ENCODE measurements at places on chromosomes 3 and 15.

DNA sequence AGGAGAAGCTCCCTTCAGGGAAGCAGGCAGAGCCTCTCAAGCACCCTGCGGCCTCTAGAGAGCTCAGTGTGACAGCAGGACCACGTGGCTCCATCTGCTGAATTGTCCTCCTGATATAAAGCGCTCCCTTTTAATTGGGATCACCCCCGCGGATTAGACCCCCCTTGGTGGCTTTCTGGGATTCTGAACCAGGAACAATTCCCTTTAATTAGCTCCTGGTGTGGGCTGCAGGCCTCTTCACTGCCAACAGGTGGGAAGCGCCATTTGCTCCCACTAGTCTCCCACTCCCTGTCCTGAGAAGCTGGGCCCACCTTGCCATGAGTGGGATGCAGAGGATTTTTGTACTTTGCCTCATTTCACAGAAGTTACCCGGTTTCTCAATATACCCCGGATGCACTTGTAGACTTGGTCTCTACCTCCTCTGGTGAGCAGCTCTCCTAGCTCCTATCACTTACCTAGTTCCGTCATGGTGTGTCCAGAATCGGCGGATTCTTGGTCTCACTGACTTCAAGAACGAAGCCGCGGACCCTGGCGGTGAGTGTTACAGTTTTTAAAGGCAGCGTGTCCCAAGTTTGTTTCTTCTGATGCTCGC is 592 bp downstream of the PGPEP1L start:
- DNase-seq, result no peak

DNA sequence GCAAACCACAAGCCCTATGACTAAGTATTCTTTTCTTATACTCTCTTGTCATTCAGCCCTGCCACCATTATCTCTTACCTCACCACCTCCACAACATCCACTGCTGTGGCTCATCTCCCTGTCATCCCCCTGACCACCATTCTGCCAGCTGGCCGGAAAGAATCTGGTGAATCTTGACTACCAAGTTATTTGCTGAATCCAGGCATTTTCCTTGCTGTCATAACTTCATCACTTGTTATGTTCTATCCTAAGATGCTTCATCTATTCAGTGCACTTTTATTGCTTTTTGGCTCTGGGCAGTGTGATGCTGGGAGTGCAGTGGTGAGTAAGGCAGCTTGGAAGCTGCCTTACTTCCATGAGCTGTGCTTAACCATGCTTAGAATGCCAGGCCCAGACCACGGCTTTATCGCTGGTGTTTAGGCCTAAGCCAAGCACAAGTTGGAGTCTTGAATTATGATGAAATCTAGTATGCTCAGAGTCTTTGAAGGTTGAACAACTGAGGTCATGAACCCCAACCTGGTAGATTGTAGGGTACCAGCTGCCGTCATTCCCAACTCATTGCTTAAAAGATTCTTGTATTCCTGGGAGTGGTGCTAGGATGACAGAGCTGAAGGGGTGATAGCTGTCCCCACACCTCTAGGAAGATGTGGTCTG is 27.0 kb upstream of the APH1B start:
- no peak for DNase-seq

- DNase-seq, result no peak
Observed at GRCh38 chr3:69579306-69580041, 159.8 kb upstream of the MITF start.

DNA sequence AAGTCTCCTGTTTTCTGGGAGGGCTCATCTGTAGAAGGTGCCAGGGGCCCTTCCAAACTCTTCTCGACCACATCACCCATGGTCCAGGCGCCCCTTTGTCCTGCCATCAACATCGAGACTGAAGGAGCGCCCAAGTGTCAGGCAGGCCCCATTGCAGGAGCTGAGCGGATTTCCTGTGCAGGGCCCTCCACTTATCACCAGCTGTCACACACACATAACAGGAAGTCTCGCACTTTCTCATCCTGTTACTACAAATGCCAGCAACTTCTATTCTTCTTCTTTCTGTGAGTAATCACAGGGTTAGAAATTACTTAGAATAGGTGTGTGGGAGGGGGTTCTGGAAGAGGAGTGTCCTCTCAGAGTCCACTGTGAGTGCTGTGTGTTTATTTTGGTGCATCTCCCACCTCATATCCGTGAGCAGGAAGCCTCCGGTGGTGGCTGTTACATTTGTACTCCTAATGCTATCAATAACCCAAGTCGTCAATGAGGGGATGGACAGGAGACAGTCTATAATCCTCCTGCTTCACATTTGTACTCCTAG is at the start of gene KLHL6:
Gene KLHL6, minus strand, starts transcription at position 166 of the 541 bp plus-strand sequence. Its CDS starts 53 bp downstream, at position 113.
- peak; percentile 60 for DNase-seq

DNA sequence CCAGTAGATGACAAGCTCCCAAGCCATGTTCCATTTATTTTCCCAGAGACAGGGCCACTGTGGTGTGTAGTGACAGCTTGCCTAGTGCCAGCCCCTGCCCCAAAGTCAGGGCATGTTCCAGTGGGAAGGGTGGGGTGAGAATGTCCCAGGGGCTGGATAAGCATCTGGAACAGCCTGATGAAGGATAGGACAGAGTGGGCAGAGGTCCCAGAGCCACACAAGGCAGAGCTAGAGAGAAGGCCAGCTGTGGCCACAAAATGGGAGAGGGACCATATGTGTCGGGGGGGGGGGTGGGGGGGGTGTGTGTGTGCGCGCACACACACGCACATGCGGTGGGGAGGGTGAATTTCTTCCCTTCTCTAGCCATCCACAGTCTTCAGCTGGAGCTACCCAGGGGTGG is 27.0 kb upstream of the TSPAN3 start:
- DNase-seq, result no peak

DNA sequence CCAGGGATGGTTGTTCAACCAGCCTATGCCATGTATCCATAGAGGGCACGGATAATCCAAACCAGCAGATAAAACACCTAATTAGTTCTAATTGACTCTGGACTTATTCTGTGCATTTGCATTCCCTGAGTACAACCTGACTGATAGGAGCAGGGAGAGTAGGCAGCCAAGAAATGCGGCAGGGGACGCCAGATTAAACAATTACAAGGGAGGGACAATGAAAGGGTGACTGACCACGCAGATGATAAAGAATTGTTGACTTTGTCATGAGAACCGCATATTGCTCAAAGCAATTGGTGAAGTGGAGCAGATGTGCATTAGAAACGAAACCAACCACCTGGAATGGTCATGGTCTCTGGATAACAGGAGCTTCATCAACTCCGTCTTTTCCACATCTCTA is 369.1 kb upstream of the FRG2C start:
- no peak for DNase-seq

GRCh38 chr15:63332367-63333124 is 49.1 kb downstream of the CA12 start:
- DNase-seq, result no peak

GRCh38 chr15:45183511-45183910 is 4.3 kb downstream of the SHF start:
- DNase-seq, result no peak

- no peak for DNase-seq
Observed at GRCh38 chr3:50166620-50167019, 11.5 kb downstream of the SEMA3F start.

DNA sequence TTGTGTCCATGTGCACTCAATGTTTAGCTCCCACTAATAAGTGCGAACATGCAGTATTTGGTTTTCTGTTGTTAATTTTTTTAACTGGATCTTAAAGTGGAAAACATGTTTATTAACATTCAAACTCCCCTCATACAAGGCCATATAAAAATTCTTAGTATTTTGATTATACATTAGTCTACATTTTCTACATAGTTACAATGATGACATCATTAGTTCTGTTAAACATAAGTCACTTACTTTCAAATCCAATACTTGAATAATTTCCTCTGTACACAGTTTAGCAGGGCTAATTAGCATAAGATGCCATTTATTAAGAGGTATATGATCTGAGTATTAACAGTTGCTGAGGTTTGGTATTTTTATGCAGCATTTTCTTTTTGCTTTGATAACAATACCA is 91.3 kb upstream of the CCDC39 start:
- no peak for DNase-seq

GRCh38 chr3:46868287-46868686 is 5.0 kb upstream of the MYL3 start:
- DNase-seq, result no peak

- no peak for DNase-seq
Observed at GRCh38 chr3:69320871-69321271, 65.0 kb downstream of the FRMD4B start.

DNA sequence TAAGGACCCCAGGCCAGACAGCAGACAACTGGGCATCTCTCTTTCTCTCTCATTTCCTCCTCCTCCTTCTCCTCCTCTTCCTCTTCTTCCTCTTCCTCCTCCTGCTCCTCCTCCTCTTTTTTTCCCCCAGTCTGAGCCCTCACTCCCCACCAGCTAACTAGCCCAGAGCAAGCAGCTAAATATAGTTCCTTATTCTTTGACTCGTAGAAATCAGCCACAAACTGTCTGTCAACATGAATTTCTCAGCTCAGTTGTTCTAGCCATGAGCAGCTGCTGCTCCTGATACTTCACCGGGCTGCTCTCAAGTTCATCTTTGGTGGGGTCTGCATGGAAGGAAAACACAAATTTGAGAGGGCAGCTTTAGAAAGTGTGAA is 19.2 kb upstream of the LOXL1 start:
- no peak for DNase-seq

- DNase-seq, result no peak
Observed at GRCh38 chr3:36433511-36433910, 53.2 kb downstream of the STAC start.

DNA sequence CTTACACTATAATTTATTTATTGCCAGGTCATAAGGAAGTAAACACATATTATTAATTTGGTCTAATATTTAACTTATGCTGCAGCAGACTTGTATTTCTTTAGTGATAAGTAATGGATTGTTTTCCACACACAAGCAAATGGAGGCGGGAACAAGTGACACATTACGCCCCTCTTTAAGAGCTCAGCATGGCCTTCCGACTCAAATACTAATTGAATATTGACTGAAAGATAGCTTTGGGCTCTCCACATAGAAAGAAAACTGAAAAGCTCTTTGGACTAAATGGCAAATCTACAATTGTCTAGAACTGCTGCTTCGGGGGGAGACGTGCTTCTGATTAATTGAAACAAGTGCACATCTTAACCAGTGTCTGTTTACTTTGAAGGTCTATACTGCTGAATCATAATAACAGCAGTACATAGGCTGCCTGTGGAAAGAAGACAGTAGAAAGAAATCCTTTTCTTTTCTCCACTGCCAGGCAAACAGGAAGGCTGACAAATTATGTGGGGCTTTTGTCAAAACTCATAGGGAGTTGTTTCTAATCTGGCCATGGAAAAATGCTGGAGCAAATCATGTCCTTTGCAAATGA is 15.9 kb downstream of the CADPS start:
- no peak for DNase-seq

GRCh38 chr3:66038384-66038725 is 363 bp downstream of the MAGI1 start:
- no peak for DNase-seq

DNA sequence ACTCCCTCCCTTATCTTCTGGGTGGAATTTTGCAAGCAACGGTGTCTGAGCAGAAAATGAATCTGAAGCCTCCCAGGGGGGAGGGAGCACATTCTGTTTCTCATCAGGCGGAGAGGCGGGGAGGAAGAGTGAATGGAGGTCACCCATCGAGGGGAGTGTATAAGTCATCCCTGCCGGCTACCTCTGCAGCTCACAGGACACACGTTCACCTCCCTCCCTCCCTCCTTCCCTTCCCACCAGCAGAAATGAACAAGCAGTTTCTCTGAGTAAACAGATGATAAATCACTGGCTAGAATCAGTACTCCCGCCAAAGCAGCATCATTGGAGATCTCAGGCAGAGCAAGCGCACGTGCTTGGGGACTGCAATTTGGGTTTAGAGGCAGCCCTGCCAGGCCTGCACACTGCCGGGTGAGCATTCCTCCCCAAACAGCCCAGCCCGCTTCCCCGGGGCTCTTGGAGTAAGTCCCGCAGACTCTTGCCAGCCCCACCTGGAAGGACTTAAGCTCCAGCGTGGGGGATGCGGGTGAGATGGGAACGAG is 38.3 kb downstream of the CPN2 start:
- no peak for DNase-seq

DNA sequence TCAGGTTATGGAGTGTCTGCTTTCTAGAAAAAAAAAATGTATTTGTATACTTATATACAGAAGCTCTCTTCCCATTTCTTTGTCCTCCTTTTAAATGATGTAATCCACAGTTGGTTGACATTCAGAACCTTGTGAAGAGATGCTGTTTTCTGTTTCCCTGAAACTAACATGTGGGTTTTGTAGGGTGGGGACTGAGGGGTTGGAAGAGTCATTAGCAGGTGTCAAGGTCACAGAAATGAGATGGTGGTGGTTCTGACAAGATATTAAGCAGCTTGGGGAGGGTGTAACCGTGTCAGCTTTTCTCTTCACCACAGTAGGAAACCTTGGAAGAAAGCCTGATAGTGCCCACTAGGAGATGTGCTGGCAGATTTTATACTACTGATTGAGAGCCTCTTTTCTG is 2.4 kb downstream of the RASA2 start:
- DNase-seq, result no peak

- no peak for DNase-seq
Observed at GRCh38 chr3:13066834-13067233, 6.4 kb downstream of the IQSEC1 start.

GRCh38 chr3:138197058-138197457 is 10.0 kb downstream of the ARMC8 start:
- DNase-seq, result no peak

DNA sequence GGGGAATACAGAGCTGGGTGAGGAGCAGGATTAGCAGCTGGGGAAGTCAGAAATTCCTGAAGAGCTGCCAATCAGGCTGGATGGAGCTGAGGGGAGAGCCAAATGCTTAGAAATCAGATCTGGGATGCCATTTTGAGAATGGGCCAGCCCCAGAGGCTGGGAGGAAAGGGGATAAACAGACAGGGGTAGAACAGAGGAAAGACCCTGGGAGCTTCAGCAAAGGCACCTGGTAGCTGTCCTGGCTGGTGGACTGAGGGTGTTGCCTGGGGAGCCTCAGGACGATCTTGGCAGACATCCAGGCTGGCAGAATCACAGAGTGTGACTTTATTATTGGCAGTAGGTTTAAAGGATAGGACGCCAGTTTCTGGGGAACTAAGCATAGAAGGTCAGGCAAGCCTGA is 97.8 kb downstream of the SQOR start:
- DNase-seq, result no peak

DNA sequence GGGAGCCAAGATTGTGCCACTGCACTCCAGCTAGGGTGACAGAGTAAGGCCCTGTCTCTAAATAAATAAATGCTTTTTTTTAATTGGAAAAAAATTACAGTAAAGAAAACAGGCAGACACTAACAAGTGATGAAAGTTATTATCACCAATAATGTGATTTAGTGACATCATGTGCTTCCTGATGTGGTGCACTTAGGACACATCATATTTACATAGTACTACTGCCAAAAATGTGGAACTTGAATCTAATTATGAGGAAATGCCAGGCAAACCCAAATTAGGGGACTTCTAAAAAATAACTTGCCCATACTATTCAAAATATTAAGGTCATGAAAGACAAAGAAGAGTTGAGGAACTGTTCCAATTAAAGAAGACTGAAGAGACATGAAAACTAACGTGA is 30.8 kb downstream of the MAP4 start:
- no peak for DNase-seq

Measured in T-helper 1 cell (primary cell).